ENCODE measurements at places on chromosomes 12 and 14. TPM values are rescaled to one million over a fixed set of nuclear protein-coding genes. Genes with fewer than 3 reads are reported as not detected.
A peak's percentile ranks its signal among the peaks of the same experiment; 100 is the strongest.

The RBP5 gene
- total RNA-seq: 1.1 TPM

The GOLGA3 gene
- total RNA-seq: 59.7 TPM

The C12orf57 gene
- 181 TPM for total RNA-seq

The MMP19 gene
- 35.2 TPM for total RNA-seq

The CCDC92 gene
- total RNA-seq: 47.6 TPM

The KRT8 gene
- 139 TPM for total RNA-seq

The PPP1R36 gene
- total RNA-seq: 0.97 TPM

The FIGNL2 gene
- total RNA-seq: 0.95 TPM

DNA sequence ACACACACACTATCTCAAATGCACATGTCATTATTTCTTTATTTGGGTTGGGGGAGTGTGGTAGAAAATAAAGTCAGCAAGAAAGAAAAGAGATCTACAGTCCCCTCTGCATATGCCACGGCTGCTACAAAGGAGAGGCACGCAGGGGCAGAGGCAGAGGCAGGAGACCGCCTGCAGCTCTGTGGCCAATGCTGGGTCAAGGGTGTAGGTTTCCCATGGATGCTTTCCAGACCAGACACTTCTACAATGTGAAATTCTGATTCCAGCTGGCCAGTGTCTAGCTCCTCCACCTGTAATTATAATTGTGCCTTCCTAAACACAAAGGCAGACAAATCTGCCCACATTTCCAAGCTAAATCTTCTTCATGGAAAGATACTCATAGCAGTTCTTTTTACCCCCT, 19.2 kb downstream of the VPS37B start:
- no peak for DNase-seq

GRCh38 chr12:40508421-40508820, 183.8 kb upstream of the CNTN1 start:
- DNase-seq: no peak

GRCh38 chr12:2363836-2364609, 311.2 kb downstream of the CACNA1C start:
- DNase-seq: no peak

- DNase-seq: no peak
These were observed 33.2 kb downstream of the HSPB8 start for GRCh38 chr12:119211884-119212283.

- DNase-seq: no peak
These were observed 33.3 kb downstream of the DIO3 start for GRCh38 chr14:101594511-101595148.

- DNase-seq: no peak
These were observed 29.8 kb upstream of the CCT2 start for GRCh38 chr12:69555461-69555860.

DNA sequence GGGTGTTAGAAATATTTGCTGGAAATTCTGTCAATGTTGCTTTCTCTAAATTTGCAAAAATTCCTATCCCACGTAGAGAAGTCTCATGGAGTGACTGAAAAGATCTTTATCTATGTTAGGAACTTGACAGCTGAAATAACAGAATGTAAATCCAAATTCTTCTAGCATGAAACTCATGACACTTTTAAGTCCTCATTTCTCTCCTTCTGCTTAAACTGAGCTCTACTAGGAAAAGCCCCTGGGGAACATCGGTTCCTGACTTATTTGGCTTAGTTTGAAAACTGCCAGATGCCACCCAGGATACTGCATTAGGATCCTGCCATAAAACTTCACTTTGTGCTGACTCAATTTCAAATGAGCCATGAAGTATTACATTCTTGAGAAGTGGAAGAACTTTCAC, 426.0 kb downstream of the GALC start:
- no peak for DNase-seq

GRCh38 chr12:41910578-41911320, 233.9 kb downstream of the GXYLT1 start:
- no peak for DNase-seq

GRCh38 chr12:29275834-29276233, 105.1 kb downstream of the ERGIC2 start:
- no peak for DNase-seq

DNA sequence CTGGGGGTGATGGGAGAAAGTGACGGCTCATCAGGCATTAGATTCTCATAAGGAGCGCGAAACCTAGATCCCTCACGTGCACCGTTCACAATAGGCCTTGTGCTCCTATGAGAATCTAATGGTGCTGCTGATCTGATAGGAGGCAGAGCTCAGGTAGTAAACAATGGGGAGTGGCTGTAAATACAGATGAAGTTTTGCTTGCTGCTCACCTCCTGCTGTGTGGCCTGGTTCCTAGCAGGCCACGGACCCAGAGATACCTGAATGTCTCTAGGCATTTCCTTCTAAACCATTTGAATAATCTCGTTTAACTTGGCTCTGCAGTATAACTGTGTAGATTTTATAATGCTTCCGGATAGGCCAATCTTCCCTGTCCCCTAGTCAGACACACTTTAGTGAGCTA, 13.0 kb downstream of the TBC1D30 start:
- no peak for DNase-seq

DNA sequence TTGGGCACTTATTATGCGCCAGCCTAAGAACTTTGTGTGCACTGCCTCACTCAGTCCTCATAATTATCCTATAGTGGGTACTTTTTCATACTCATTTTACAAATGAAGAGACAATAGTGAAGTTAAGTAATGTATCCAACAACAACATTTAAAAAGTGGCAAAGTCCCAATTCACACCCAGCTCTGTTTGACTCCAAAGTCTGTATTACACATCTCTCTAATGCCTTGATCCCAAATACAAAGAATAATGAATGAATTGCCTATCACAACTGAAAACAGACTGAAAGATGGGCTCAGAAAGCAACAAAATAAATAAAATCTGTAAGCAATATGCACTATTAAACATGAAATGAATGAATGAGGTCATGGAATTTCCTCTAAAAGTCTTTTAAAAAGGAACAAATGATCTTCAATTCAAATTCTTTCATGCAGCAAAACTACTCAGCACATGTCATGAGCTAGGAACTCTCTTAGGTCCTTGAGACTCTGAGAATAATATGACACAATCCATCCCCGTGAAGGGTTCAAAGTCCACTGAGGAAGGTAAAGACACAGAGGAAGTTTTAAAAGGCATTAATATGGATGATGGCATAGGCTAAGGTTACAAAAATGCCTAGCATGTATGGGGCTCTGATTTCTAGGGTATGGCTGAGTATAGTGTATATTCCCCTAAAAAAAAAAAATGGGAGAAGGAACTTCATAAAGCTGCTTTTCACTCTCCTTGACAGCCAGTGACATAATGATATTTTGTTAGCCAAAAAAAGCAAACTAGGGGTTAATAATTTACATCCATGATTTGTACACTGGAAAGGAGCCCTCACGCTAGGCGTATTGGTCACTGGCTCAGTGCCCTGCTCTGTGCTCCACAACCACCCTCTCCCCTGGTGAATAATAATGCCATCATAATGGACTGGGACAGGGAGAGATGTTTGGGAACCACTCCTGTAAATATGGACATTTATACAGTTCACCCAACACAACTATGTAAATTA, 103.4 kb downstream of the SLC2A13 start:
- no peak for DNase-seq

GRCh38 chr12:108645686-108646599, 12.2 kb upstream of the SELPLG start:
- no peak for DNase-seq

DNA sequence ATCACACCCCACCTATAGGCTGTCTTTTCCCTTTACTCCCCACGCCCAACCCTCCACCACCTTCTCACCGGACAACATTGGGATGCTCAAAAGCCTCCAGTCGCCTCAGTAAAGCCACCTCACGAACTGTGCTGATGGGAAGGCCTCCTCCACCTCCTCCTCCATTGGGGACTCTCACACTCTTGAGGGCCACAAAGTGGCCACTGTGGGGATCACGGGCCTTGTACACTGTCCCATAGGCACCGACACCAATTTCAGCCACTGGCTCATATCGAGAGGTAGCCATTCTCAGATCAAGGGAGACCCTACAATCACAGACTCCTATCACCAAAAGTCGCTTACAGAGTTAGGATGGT, 700 bp downstream of the CDK4 start:
- DNase-seq: no peak

DNA sequence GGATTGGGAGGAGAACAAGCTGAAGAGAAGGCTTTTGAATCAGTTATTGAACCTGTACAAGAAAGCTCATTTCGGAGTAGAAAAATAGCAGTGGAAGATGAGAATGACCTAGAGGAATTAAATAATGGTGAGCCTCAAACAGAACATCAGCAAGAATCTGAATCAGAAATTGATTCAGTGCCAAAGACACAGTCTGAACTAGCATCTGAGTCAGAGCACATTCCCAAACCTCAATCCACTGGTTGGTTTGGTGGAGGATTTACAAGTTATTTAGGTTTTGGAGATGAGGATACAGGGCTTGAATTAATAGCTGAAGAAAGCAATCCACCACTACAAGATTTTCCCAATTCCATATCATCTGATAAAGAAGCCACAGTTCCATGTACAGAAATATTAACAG, 13.5 kb downstream of the MIA2 start:
- DNase-seq: no peak

DNA sequence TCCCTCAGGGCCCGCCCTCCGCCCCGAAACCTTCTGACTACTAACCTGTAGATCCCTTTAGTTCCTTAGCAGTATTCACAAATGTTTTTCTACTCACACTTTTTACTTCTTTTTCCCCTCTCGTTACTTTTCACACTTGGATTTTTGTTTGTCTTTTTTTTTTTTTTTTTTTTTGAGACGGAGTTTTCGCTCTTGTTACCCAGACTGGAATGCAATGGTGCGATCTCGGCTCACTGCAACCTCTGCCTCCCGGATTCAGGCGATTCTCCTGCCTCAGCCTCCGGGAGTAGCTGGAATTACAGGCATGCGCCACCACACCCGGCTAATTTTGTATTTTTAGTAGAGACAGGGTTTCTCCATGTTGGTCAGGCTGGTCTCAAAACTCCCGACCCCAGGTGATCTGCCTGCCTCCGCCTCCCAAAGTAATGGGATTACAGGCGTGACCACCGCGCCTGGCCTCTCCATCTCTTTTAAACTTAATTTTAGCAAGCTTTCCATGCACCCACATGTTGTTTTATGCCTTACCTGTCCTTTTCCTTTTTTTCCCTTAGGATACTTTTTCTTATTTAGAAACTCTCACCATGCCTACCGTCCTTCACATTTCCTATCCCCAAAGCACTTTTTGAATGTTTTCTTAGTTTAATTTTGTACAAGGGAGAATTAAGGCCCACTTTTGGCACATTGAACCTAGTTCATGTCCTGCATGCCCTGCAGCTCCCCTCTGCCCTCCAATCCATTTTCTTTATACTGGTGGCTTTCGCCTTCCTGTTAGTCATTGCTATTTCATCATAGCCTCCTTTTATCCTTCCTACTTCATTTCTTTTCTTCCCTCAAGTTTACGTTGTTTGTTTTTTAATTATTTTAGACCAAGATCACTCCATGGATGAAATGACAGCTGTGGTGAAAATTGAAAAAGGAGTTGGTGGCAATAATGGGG, 1.1 kb downstream of the SP1 start:
- peak; percentile 47 for DNase-seq

DNA sequence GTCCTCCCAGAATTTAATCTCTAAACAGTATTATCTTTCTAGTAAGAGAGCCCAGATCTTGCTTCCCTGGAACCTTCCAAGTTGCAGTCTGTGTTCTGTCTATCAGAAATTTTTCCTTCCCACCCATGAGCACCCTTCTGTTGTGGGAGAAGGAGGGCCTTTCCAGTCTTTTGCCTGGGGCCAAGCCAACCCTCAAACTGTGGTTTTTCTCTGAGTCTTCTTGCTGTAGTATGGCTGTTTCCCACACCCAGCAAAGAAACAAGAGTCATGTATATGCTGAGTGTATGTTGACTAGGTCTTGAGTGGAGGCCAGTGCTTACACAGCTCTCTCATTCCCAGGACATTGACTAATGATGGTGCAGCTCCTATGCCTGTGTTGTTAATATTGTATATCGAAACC, 104.5 kb downstream of the TGFB3 start:
- DNase-seq: no peak

DNA sequence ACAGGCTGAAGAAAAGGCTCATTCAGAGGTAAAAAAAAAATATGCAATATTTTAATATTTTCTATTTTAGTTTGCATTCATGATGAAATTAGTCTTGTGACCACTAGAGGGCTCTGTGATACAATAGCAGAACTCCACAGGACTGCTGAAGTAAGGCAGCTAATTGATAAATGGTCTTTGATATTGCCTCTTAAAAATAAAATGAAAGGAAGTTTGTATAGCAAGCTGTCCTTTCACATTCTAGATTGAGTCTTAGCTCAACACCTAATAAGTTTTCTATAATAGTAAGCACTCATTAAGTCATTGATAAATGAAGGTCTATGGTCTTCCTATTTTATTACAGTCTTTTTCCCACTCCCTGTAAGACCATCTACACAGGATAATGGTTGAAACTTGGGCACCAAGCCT, 315.7 kb downstream of the NAV3 start:
- DNase-seq: no peak

GRCh38 chr14:101504096-101504948, 57.0 kb upstream of the DIO3 start:
- peak; percentile 35 for DNase-seq

GRCh38 chr14:22764382-22764781, 2.1 kb upstream of the OXA1L start:
- DNase-seq: no peak

DNA sequence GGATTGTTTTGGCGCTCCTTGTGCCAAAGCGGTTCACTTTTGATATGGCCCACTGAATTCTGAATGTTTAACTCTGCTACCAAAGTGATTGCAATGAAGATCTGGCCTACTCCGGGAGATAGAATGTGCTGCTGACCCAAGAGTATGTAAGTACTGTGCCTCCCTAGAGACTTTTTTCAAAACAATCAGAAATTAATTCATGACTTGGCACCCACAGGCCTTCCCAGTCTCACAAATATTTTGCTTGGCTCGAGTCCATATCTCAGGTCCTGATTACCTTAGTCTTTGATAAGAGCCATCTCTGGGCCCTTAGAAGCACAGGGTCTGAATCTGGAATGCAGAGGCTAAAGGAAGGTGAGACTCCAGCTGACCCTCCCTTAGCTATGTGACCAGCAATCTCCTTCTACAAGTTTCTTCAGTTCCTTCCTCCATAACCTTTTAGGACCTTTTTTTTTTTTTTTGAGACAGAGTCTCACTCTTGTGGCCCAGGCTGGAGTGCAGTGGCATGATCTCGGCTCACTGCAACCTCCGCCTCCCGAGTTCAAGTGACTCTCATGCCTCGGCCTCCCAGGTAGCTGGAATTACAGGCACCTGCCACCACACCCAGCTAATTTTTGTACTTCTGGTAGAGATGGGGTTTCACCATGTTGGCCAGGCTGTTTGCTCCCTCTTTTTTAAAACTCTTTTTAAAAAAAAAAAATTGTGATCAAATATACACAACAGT, 49.5 kb upstream of the METAP2 start:
- no peak for DNase-seq

- no peak for DNase-seq
These were observed 40.9 kb upstream of the A2ML1 start for GRCh38 chr12:8781381-8782127.

- DNase-seq: no peak
These were observed 33.0 kb downstream of the MTHFD1 start for GRCh38 chr14:64421166-64421565.

GRCh38 chr14:43449291-43449690, 1057.8 kb downstream of the FSCB start:
- DNase-seq: no peak

Data from lower lobe of right lung (tissue), 2 donors.